ENCODE measurements at places on chromosomes 3 and 15.

GRCh38 chr3:17590465-17590864 is 152.0 kb downstream of the TBC1D5 start:
- no peak for DNase-seq

DNA sequence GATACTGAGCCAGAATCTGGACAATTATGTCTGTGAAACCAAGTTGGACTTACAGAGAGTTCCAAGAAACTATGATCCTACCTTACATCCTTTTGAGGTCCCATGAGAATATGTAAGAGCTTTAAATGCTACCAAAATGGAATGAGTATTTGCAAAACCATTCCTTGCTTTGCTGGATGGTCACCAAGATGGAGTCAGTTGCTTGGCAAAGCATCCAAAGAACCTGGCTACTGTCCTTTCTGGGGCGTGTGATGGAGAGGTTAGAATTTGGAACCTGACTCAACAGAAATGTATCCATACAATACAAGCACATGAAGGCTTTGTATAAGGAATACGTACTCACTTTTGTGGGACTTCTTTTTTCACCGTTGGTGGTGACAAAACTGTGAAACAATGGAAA is 36.2 kb downstream of the AP4E1 start:
- DNase-seq = no peak

DNA sequence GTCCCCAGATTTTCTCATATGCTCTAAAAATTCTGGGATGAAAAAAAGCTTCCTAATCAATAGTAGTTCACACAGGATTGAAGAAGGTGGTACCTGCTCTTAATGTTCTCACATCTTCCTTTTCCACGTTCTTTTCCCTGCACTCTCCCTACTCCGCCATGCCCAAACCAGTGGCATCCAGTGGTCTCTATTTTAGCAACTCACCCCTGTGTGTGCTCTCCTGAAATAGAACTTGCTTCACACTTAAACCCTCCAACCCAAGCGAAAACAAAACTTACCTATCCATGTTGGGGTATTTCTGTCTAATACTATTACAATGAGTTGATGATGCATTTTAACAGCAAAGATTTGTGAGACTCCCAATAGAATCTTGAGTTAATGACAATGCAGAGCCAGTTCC is 148.8 kb downstream of the PLD1 start:
- DNase-seq = no peak

DNA sequence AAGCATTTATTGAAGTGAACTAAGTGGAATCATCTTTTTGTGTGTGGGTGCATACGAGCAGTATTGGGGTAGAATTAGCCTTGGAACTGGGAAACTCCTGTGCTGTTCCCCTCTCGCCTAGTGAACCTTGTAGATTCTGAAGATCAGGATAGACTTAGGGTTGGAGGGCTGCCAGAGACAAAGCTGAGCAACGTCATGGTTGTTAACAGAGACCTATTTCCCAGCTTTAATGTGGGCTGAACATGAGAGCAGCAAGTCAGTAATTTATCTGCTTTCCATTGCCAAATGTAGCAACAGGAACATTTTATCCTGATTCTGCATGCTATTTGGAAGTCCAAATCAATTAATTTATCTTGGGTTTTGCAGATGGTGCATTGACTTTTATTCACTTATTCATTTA is 246.6 kb downstream of the IL20RB start:
- no peak for DNase-seq

DNA sequence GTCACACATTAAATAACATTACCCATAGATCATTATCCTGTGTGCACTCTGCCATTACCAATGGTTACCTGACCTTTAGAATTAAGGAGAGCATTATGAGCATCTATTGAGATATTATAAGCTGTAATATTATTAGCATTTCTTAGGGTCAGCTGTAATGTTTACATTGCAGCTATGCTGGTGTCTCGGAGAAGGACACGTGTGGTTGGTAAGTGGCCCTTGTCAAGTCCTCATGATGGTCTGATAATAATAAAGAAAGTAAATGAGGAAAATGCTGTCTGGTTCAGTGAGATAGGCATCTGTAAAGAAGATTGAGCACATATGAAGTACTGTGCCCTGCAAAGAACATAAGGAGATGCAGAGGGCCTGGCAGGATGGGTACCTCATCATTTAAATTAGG is 71.7 kb upstream of the ARL6 start:
- DNase-seq = no peak

- DNase-seq = no peak
These were observed 15.3 kb downstream of the NR2F2 start for GRCh38 chr15:96345560-96346399.

GRCh38 chr15:73403171-73403570 is 34.4 kb upstream of the HCN4 start:
- DNase-seq = no peak

DNA sequence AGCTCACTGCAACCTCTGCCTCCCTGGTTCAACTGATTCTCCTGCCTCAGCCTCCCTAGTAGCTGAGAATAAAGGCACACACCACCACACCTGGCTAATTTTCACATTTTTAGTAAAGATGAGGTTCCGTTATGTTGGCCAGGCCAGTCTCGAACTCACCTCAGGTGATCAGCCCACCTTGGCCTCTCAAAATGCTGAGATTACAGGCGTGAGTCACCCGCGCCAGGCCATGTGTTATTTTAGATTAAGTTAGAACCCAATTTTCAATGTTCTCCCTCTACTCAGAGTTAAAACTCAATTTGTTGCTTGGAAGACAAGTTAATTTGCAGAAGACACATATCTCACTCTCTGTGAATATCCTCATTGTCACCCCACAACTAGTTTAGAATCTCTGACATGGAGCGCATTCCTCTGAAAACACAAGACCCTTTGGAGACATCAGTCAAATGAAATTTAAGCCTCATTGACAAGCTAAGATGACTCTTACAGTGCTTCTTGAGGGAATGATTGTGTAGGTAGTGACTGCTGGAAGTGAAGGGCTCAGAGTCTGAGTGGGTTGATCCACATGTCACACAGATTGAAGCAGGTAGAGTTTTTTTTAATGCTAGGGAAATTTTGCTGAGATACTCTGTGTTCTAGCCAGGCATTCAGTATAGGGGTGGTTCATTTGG is 60.6 kb upstream of the FRMD4B start:
- no peak for DNase-seq

GRCh38 chr15:93265111-93265556 is 176.1 kb upstream of the RGMA start:
- no peak for DNase-seq

DNA sequence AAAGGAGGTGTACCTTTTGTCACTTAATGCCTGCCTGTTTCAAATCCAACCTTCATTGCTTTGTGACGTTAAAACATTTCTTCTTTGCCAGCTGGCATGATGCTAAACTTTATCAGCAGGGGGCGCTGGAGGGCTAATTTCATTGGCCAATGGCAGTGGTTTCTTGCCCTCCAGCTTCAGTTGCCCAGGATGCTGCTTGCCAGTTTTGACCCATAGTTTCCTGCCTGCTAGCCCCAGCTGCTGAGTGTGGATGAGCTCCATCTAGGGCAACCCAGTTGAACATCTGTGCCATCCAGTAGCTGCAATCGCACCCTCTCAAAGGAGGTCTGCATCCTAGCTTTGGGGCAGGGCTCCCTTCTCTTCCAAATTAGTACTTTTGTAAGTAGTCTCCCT is 22.1 kb downstream of the ACKR2 start:
- peak; percentile 73 for DNase-seq

DNA sequence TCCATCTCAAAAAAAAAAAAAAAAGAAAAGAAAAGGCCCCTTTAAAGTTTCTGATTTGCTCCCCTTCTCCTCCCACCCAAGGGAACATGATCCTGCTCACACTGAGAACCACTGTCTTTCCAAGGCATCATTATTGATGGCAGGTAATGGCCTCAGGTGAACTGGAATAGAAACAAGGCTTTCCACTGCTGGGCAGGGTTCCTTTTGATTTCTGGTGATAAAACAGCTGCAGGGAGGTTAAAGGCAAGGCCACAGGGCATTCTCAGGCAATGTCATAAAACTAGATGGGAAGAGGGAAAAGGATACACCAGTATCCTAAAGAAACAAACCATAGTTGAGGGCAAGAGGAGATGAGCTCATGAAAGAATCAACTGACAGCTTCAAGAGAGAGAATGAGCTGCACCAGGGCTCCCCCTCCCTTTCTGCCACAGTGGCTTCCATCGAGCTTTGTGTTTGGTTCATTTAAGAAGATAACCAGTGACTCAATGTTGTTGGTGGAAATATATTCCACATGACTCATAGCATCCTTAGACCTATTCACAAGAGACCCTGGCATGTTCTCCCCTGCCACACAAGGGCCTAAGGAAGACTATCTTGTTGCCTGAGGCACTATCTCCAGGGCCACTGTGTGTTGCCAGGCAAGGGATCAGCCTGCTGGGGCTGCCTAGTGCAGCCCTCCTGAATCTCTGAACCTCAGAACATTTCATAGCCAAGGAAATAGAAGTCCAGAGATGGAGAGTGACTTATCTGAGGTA is 86.4 kb downstream of the WDR76 start:
- no peak for DNase-seq

- no peak for DNase-seq
These were observed 32.7 kb downstream of the LRIG1 start for GRCh38 chr3:66467996-66468735.

- no peak for DNase-seq
These were observed 15.8 kb downstream of the ABHD17C start for GRCh38 chr15:80710635-80711554.

DNA sequence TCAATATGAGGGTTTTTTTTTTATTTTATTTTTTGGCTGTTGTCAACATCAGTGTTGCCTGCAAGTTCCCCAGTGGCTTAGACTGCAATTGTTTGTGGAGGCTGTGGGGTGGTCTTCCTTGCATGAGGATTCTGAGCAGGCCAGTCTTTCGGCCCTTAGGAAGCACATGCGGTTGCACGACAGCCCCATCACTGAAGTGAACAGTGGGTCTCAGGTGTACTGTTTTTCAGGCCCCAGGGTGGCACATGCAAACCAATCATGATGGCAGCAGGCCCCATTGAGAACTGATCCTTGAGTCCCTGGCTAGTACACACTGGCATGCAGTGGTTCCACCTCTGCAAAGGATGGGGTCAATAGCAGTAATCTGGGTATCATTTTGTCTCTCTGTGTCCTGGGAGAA is 768.7 kb downstream of the EPHA3 start:
- DNase-seq = no peak

- no peak for DNase-seq
These were observed 19.2 kb downstream of the RBP2 start for GRCh38 chr3:139457066-139457465.

- no peak for DNase-seq
These were observed 82.2 kb downstream of the TRAK1 start for GRCh38 chr3:42173307-42173706.

DNA sequence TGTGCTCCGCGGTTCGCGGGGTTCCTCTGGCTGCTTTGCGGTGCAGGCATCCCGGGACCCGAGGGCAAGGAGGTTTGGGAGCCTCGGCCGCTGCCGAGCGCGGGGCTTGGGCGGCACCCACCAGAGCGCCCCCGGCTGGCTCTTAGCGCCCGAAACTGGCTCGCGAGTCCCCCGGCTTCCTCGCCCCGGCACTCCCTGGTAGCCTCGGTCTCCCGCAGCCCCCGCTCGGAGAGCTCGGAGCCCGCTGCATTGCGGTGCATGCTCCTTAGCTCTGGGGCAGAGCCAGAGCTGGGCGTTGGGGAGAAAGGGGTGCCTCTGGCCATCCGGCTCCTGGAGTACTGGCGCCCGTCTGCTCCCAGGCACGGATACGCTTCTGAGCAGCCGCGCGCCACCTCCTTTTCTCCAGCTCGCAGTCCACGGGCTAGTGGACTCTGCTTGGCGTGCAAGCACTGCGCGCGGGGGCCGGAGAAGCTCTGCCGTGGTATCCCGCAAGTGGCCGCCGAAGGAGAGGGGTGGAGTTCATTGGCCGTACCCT is 753 bp downstream of the EPHB1 start:
- no peak for DNase-seq

- DNase-seq = no peak
These were observed 60.6 kb downstream of the SUCLG2 start for GRCh38 chr3:67593761-67594234.

- DNase-seq = no peak
These were observed 142.8 kb downstream of the EDEM1 start for GRCh38 chr3:5330152-5330810.

- no peak for DNase-seq
These were observed 43.6 kb downstream of the C2CD4B start for GRCh38 chr15:62121273-62122015.

DNA sequence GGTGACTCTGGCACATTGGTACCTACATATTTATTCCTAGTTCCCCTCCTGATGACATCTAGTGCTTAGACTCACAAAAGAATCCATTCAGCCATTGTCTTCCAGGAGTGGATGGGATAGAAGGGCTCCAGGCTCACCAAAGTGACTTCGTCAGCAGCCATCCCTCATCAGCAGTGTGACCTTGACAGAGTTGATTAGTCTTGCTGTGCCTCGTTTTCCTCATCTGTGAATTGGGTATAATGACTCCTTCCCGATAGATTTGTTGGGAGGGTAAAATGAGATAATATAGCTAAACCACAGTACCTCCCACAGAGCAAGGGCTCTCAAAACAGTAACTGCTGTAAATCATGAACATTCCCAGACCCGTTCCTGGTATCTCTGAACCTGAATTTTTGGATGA is 10.7 kb downstream of the ACAN start:
- DNase-seq = no peak

DNA sequence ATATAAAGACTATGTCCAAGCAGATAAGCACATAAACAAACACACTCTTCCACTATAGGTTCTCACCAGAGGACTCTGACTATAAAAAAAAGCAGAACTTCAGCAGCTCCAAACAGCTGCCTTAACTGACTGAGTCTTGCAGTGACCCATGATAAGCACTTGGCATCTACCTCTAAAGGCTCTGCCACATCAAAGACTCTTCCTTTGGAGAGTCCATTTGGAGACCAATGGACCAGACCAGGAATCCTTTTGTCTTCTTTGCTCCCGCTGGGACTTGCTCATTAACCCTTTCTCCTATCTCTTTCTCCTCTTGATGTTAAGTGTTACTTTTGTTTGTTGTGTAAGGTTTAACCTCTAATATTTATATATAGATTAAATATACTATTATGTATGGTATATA is 424.1 kb downstream of the RSL24D1 start:
- peak; percentile 38 for DNase-seq

- DNase-seq = no peak
These were observed 41.2 kb downstream of the CCDC12 start for GRCh38 chr3:46935168-46935858.

DNA sequence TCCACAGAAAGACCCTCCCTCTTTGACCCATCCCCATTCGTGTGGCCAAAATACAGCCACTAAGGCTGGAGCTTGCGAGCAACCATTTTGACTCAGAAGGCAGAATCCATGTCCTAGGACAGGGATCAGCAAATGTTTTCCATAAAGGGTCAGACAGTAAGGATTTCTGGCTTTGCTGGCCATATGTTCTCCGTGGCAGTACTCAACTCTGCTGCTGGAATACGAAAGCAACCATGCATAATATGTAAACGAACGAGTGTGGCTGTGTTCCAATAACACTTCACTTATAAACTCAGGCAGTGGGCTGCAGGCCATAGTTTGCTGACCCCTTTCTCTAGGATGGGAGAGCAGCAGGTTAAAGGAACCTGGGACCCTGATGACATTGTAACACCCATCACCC is 77.6 kb upstream of the WNT5A start:
- DNase-seq = no peak

- DNase-seq = no peak
These were observed 255.2 kb downstream of the NR2F2 start for GRCh38 chr15:96585484-96586386.

- DNase-seq = no peak
These were observed 67.9 kb downstream of the IGSF11 start for GRCh38 chr3:118966700-118967099.

- DNase-seq = no peak
These were observed 559.9 kb downstream of the MAGI1 start for GRCh38 chr3:65478551-65479500.

GRCh38 chr15:87619161-87619960 is 637.2 kb downstream of the NTRK3 start:
- no peak for DNase-seq

- DNase-seq = no peak
These were observed 323.3 kb upstream of the TLE3 start for GRCh38 chr15:70420948-70421482.
